Stimulated activated CD4-positive, alpha-beta T cell treated with anti-CD3 and anti-CD28 coated beads, Interleukin-15, amount 100 ng/mL, for 48 hours (primary cell): ENCODE measurements at places on chromosomes 3 and 15.

GRCh38 chr15:78365917-78366316, 25.8 kb downstream of the CRABP1 start:
- no peak for DNase-seq

DNA sequence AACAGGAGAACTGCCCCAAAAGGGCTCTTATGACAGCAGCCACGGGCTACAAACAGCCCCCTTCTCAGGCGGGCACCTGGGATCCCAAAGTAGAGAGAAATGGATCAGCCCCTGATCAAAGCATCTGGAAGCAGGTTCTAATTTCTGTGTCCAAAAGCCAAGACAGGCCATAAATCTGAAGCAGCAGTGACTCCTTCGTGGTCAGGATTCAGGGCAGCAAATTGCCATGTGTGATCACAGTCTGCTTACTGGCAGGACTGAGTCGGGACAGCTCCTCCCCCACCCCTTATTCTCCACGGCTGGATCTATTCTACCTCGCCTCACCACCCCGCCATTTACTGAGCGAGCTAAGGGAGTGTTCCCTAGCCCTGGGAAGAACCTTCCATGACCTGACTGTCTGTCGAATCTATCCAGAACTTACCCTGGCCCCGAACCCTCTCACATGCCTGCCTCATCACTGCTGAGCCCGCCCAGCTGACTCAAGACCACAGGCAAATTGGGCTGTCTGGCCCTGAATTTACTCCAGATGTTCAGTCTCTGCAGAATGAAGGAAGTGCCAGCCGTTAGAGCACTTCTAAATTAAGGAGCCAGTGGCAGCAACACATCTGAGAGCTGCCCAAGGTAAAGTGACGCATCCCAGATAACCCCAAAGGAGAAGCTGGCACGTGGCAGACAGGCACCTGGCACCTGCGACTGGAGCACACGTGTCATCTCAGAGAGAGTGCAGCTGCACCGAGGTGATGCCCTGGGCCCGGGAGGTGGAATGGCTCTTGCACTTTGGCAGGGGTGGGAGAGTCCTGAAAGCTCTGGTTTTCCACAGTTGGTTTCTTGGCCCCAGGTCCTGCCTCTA, 1.3 kb downstream of the LRRC15 start:
- DNase-seq, result no peak

- peak; percentile 58 for DNase-seq
These were observed 116.4 kb upstream of the ARHGEF3 start for GRCh38 chr3:56918111-56918568.

- no peak for DNase-seq
These were observed 34.0 kb upstream of the CCDC174 start for GRCh38 chr3:14617508-14618023.

DNA sequence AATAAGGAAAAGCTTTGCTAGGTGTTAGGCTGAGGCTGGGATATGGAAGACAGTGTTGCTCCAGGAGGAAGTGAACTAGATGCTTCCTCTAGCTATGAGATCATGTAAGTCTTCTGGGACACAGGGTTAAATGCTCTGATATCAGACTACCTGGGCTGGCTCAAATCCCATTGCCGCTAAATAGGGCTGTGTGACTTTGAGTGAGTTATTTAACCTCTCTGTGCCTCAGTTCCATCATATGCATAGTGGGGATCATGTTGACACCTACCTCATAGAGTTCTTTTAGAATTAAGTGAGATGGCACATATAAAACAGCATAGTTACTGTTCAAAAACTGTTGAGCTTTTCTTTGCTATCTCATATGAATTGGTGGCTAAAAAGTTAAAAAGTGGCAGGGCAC, 12.6 kb downstream of the RPLP1 start:
- DNase-seq, result no peak

GRCh38 chr3:146550743-146551510, 6.5 kb upstream of the PLSCR1 start:
- DNase-seq, result no peak

- DNase-seq, result no peak
These were observed 155.4 kb downstream of the ADAMTSL3 start for GRCh38 chr15:83809345-83809744.

GRCh38 chr3:70507486-70507885, 195.0 kb upstream of the MDFIC2 start:
- DNase-seq, result no peak

DNA sequence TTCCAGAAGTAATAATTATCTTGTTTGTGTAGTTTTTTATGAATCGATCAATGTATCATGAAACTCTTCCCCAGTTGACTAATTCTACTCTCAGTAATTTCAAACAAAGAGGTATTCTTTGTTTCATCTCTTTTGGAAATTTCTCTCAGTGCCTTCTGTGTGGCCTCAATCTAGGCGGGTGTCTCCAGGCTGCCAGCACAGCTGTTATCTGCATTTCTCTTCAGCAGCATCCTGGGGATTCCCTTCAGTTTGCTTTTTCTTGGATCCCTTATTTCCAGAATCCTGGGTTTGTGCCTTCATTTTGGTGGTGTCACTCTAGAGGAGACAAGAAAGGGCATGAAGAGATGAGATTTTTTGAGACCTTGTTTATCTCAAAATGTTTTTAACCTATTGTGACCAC, 22.7 kb downstream of the NIPA2 start:
- no peak for DNase-seq

DNA sequence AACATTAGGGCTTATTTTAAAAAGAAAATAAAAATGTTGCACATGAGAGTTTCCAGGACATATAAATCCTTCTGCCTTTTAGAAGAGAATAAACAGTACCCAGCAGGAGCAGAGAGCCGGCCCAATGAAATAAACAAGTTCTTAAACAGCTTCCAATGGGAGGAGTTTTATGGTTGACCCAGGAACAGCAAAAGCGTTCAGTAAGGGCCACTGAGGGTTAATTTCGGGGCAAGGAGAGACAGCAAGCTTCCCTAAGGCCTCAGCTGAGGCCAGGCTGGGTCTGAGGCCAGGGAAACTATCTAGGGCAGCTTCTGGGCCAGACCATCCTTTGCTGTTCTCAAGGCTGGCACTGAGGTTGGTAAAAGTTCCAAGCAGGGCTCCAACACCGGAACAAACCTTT, 3.4 kb downstream of the PDZRN3 start:
- no peak for DNase-seq

GRCh38 chr15:78881681-78882080, 9.0 kb downstream of the MORF4L1 start:
- DNase-seq, result no peak

DNA sequence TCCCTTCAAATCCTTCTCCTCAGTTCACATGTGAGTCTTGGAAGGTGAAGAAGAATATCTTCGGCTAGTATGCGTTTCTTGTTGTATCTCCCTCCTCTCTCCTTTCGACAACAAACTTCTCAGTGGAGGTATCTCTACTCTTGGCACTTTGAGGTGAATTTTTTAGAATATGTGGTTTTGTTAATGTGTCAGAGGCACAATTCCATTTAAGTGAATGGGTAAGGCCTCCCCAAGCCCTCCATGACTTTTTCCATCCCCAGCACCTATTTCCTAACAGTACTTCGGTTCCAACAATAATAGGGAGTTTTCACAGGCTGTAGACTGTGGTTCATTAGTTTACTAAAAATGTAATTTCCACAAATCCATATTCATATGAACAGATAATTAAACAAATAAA, 74.2 kb downstream of the TM4SF4 start:
- DNase-seq, result no peak

DNA sequence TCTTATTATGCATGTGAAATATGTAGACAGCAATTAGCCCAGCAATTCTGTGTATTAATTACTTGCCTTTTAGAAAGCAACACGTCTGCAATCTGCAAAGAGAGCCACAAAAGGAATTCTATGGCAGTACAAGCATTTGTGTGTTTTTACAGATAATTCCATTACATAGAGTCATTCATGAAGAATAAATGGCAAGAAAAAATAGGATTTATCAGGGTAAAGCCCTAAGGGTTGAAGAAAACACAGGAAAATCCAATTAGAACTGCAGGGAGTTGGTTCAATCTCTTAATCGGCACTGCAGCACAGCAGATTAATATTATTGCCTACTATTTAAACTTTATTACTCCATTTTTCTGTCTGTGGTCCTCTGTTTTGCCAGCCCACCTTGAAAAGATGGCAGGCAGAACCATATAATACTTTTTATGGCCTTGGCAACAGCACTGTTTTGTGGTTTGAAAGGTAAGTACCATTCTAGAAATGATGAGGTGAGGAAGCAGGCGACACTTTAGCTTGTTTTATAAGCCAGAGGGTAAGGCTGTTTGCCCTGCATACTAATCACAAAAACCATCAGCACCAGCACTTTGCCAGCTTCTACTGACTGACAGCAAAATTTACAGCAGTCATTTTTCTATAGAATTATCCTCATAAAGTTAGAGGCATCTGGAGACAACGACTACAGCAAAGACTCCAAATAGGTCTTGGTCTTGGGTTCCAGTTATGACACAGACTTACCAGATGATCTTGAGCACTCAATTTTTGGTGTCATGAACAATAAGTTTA, 638.2 kb upstream of the NAALADL2 start:
- DNase-seq, result no peak

DNA sequence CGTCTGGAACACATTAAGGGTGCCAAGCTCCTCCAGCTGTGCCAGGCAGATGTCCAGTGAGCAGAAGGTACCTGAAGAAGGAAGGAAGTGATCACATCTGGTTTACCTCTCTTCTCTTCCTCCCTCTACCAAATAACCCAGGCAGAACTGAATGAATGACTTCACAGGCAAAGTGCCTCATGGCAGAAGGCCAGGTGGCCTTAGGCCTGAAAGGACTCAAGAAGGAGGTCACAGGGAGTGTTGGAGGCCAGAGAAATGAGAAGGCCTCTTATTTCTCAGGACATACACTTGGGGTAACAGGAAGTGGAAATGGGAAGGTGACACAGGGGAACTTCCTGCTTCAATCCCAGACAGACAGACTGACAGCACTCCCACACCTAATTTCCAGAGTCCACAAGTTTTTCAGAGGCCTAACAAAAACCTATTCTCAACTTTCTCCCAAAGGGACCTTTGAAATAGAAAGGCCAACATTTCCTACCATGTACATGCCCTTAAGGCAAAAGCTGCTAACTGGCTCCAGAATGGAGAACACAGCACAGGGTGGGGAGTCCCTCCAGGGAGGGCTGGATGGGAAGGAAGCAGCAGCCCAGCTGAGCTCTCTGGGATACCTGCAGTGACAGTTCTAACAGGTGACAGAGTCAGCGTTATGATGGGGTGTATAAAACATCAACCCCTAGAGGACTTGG, 17.6 kb upstream of the SIN3A start:
- DNase-seq, result no peak

- DNase-seq, result no peak
These were observed 51.1 kb downstream of the CGNL1 start for GRCh38 chr15:57427367-57427821.

DNA sequence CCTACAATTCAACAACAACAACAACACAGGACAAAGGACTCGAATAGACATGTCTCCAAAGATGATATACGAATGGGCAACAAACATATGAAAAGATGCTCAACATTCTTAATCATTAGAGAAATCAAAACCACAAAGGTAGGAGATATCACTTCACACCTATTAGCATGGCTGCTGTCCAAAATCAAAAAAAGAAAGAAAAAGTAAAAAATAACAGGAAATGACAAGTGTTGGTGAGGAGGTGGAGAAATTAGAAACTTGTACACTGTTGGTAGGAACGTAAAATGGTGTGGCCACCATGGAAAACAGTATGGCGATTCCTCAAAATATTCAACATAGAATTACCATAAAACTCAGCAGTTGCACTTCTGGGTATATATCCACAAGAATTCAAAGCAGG, 312.3 kb upstream of the STT3B start:
- DNase-seq, result no peak

GRCh38 chr3:171228240-171228639, 201.7 kb upstream of the SLC2A2 start:
- no peak for DNase-seq

DNA sequence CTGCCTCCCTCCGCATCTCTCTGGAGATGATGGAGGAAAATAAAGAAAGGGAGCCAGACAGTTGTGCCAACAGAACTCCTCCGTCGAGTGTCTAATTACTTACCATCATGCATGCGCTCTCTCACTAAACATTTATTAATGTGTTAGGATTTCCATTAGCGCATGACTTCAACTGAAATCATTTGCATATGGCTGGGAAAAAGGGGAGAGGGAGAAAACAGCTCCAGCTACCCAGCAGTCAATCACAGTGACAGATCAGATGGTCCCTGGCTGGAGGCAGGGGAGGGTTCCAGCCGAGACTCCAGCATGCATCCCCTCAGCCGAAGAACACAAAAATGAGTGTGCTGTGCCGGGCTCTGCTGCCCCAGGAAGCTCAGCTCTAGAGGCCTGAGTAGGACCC, 6.8 kb upstream of the RHO start:
- DNase-seq, result no peak

DNA sequence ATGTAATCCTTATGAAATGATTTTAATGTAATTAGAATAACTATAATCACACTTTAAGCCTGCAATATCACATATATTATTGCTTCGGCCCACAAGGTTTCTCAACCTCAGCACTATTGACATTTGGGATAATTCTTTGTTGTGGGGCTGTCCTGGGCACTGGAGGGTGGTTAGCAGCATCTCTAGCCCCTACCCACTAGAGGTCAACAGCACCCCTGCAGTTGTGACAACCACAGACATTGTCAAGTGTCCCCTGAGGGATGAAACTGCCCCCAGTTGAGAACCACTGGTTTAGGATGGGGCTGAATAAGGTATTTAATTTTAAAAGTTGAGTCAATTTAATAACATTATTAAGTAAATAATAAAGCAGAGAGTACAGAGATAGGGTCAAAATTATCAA, 6.4 kb upstream of the ABHD2 start:
- no peak for DNase-seq

DNA sequence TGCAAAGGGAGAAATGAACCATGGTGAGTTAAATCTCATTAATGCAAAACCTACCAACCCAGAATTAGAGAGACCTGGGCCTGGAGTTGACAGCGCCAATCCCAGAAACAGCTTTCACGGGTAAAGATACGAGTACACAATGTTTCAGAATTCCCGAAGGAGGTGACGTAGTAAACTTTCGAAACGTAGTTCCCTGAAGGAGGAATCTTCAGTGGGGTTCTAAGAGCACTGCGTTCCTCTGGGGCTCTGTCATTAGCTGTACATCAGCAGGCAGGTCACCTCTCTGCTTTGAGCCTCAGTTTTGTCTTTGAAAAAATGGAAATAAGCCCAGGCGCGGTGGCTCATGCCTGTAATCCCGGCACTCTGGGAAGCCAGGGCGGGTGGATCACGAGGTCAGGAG, 152.3 kb downstream of the XXYLT1 start:
- no peak for DNase-seq

DNA sequence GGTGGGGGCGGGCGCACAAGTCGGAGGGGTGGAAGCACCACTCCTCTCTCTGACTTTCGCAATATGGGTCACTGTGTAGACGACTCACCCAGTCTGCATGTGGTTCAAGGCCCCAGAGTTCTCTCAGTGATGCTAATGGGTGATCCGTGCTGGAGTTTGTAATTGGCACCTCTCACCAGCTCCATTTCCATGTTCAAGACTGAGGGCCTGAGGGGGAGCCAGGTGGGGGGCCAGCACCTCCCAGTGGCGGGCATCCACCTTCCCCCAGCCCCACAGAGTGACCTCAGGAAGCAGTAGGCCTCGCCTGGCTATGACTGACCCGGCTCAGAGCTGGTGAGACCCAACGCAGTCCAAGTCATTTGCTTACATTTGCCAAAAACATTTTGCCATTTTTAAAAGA, 230.0 kb upstream of the ST8SIA2 start:
- no peak for DNase-seq
